SK-N-DZ (cell line): ENCODE measurements at places on chromosomes 1 and 21.

- no peak for DNase-seq
Observed at GRCh38 chr1:53350853-53351767, 23.2 kb upstream of the LRP8 start.

- peak; percentile 90 for DNase-seq
Observed at GRCh38 chr1:28232558-28233263, at the start of gene DNAJC8. DNAJC8 (minus strand) TSS chr1:28233029; CDS start chr1:28232998, 31 bp downstream.

GRCh38 chr1:114338191-114338890, 172.7 kb downstream of the TRIM33 start:
- peak; percentile 44 for DNase-seq

DNA sequence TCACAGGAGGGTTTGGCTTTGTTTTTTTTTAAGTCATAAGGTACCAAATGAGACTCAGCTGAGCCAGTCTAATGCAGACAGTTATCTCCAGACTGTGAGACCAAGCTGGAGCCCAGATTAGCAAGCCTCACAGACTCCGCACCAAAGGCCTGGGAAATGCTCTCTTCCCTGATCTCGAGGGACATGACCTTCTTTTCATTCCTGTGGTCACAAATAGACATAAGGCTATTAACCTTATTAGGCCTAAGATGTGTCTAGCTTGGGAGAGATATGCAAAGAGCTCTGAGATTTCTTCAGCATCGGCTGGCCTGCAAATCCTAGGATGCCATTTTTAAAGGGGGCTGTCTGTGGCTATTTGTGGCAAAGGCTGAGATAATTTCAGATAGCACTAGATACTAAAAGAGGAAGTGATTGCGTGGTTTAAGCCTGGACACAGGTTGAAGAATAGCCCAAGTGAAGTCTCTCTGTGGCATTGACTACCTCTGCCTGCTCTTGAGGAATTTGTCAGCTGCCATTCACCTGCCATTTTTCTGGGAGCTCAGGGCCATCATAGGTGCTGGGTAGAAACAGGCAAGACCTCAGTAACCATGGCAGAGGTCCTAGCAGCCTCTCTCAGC, 301.3 kb downstream of the SIPA1L2 start:
- no peak for DNase-seq

- DNase-seq = no peak
Observed at GRCh38 chr1:165893507-165893906, 66.1 kb downstream of the UCK2 start.
